ENCODE measurements at places on chromosomes 7 and 10. TPM values are rescaled to one million over a fixed set of nuclear protein-coding genes. Genes with fewer than 3 reads are reported as not detected.

Gene GOLGA7B
- total RNA-seq = 0.11 TPM

DNA sequence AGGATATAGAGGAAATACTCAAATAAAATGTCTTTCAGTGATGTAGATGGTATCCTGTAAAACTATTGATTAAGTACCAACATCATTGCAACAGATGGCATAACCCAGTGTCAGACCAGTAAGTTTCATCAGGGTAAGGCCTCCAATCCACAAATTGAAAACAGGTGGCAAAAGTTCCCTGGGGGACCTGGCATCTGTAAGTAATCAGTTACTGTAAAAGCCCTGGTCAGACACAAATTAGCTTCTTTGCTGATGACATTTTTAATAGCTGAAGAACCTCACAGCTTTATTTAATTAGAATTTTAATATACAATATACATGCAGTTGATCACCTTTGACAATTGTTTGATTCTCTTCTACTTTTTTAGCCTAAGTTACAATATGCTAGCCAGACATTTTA lies 152.5 kb downstream of the PLXDC2 start:
- no peak for DNase-seq

GRCh38 chr10:121593281-121594075 lies 4.8 kb downstream of the FGFR2 start:
- no peak for DNase-seq

DNA sequence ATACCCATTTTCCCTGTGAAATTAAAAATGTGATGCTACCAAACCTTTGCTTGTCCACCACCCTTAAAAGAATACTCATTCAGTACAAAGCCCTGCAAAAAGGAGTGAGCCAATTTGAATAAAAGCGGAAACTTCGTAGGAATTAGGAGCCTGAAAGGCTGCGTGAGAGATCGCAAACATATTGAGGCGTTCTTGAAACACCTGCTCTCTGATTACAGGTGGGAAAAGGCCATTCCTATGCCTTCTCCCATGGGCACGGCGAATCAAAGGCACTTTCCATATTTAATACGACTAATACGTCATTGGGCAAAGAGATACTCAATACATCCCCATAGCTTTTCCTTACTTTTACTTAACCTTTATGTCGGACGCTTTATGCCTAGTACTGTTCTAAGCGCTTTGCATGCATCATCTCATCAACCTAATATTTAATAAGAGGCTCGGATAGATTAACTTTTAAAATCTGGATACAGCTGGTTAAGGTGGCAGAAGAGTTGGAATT lies 30.9 kb upstream of the KMT2E start:
- no peak for DNase-seq

DNA sequence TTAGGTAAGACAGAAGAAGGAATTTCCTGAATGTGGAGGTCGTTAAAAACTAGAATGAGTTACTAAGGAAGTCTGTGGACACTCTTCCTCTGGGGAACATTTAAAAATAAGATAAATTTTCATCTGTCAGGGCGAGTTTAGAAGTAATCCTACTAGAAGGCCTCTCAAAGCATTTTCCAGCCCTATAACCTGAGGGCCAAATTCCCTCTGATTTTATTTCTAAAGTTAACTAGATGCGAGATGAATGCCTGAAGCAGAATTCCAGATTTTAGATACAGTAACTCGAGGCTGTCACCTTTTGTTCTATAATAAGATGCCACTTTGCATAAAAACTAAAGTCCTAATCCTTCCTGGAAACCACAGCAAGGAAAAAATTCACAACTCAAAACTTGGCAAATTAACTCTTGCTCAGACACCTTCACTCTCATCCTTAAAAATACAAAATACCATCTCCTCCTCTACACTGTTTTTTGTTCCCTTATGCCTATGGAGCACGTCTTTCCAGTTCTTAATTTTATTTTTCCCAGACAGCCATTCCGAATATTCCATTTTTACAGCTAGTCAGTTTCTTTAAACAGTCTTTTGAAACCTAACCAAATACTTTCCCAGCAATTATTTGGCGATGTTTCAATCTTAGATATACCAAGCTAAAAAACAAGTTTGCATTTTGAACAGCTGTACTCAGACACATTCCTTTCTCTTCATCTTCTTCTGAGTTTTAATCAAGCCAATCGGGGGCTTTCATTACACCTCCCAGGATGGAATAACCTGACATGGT lies 420.7 kb upstream of the NFE2L3 start:
- DNase-seq = no peak

- DNase-seq = peak; percentile 78
These were observed 56.9 kb upstream of the PPP1R3C start for GRCh38 chr10:91689731-91690168.

DNA sequence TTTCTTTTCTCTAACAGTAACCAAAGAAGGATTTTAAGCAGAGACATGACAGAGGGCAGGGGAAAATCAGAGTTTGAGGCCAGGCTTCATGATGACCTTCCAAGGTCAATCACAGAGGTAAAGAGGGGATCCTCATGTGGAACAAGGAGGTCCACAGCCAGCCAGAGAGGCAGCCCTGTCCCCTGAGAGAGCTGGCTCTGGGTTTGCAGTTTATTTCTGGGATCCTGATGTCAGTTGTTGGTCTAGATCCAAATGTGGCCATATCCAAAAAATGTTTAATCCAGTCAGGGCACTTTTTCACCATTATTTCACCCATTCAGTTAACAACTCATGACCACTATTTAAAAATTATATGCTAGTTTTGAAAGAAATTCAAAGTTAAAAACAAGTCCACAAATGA lies 45.6 kb downstream of the GPR141 start:
- no peak for DNase-seq

DNA sequence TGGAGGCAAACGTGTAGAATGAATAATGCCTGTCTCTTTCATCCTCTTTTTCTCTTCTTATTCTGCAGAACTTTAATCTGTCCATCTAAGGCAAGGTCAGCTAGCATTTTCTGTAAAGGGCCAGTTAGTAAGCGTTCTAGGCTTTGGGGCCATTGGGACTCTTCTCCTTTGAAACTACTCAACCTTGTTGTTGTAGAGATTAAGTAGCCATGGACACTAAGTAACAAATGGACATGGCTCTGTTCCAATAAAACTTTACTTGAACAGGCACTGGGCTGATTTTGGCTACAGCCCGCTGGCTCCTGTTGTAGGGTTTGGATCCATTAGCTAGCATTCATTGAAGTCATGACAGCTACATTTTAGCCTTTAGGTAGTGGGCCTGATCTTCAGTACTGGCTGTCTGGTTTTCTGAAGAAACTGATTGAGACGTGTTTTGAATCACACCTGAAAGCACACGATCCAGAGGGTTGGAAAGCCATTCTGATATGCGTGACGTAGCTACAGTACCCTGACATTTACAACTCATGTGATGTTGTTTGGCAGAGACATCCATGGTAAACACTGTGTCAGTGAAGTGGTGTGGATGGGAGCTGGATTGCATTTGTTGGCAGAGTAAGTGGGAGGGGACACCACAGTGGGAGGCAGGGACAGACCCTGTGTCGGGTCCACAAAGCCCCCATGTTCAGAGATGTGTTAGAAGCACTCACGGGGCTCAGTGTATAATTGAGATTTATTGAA lies 92.5 kb downstream of the MTPN start:
- DNase-seq = no peak

- DNase-seq = peak; percentile 74
These were observed 470.0 kb downstream of the SUGCT start for GRCh38 chr7:40604601-40605438.
